ENCODE measurements at places on chromosomes 12 and 14. TPM values are rescaled to one million over a fixed set of nuclear protein-coding genes. Genes with fewer than 3 reads are reported as not detected.

DNA sequence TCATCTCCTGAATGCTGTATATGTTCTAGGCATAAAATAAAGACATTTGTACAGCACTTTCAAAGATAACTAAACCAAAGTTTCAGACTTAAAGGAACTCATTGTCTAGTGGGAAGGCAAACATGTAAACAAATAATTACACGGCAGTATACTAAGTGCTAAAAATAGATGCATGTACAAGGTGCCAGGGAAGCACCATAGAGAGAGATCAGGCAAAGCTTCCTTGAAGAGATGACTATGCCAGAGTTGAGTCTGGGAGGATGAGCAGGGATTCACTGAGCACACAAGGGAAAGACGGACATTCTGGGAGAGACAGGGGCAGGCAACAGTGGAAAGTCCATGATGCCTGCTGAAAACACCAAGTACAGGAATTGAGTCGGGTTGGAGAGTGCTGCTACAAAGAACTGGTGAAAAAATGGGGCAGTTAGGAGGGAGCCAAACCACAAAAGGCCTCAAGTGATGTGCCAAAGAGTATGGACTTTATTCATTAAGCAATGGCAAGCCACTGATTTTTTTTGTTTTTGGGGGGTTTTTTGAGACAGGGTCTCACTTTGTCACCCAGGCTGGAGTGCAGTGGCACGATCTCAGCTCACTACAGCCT lies 26.8 kb downstream of the ANKS1B start:
- H3K4me3 ChIP-seq = no peak overlapping the region
- peaks cover 20% of the 10 kb centered on the region for H3K27me3 ChIP-seq
- no peaks in the 10 kb centered on the region for H3K36me3 ChIP-seq

DNA sequence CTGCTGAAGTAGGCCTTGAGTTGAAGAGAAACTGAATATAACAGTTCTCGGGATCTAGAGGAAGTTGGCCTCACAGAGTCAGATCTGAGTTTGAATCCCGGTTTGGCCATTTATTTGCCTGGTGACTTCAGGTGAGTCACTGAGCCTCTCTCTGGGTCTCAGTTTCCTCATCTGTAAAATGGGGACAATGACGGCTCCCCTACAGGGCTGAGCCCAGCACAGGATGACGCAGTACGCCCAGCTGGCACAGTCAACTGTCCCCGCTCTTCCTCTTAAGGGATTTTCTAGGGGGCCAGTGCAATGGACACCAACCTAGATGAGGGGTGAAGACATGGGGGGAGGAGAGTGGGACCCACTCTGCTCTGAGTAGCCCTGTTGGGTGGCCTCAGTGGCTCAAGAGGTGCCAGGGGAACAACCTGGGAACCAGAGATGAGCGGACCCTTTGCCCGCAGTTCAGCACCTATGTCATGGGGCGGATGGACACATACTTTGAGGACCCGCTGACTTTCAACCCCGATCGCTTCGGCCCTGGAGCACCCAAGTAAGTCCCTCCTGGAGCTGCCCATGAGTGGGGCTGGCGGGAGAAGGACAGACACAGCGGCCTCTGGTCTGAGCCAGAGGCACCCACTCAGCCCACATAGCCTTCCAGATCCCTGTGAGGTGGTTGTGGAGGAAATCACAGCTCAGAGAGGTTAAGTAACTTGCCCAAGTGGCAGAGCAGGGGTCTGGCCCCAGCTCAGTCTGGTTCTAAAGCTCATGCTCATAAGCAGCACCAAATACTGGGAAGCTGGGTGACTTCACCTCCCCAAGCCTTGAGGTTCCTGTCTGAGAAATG lies 41.1 kb downstream of the CYP46A1 start:
- H3K27me3 ChIP-seq = peaks cover 10% of the 10 kb centered on the region
- no peak overlapping the region for H3K4me3 ChIP-seq
- no peak overlapping the region for H3K27ac ChIP-seq
- H3K4me1 ChIP-seq = no peaks in the 10 kb centered on the region

- H3K36me3 ChIP-seq = no peaks in the 10 kb centered on the region
- 0 out of 2 replicates have a peak, but pooled peaks cover 4% of the 10 kb centered on the region for H3K4me1 ChIP-seq
- no peak overlapping the region for H3K27ac ChIP-seq
- DNase-seq = no peak
Measured at GRCh38 chr12:115464111-115464581, 780.2 kb upstream of the TBX3 start.

DNA sequence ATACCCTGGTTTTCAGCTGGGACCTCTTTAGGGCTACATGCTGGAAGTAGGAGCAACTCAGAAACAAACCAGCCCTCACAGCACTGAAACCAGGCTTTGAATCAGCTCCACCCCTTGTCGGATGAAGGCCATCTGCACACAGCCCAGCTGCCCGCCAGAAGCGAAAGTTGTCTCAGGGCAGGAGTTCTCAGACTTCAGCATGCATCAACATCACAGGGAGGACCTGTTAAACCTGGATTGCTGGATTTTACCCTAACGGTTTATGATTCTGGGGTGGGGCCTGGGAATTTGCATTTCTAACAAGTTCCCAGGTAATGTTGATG lies 10.9 kb downstream of the SYNDIG1L start:
- H3K27ac ChIP-seq = no peak overlapping the region
- H3K36me3 ChIP-seq = no peaks in the 10 kb centered on the region
- no peak for DNase-seq
- H3K4me1 ChIP-seq = no peaks in the 10 kb centered on the region

GRCh38 chr14:29671034-29671433 lies 256.6 kb downstream of the PRKD1 start:
- DNase-seq = peak; percentile 48
- no peak overlapping the region for H3K4me3 ChIP-seq
- peak overlapping the region; percentile 47 for H3K27ac ChIP-seq
- no peaks in the 10 kb centered on the region for H3K36me3 ChIP-seq
- H3K27me3 ChIP-seq = no peaks in the 10 kb centered on the region

- no peaks in the 10 kb centered on the region for H3K4me1 ChIP-seq
- H3K36me3 ChIP-seq = no peaks in the 10 kb centered on the region
- H3K27ac ChIP-seq = no peak overlapping the region
- no peak for DNase-seq
Measured at GRCh38 chr14:84988357-84988756, 541.6 kb upstream of the FLRT2 start.

- no peaks in the 10 kb centered on the region for H3K27me3 ChIP-seq
- peak overlapping the region; percentile 4 for H3K27ac ChIP-seq
- no peak for DNase-seq
- no peak overlapping the region for H3K4me3 ChIP-seq
- H3K4me1 ChIP-seq = no peaks in the 10 kb centered on the region
- peaks cover 44% of the 10 kb centered on the region for H3K36me3 ChIP-seq
Measured at GRCh38 chr12:50175716-50176026, 8.5 kb upstream of the CERS5 start.

- no peak overlapping the region for H3K4me3 ChIP-seq
- no peak overlapping the region for H3K27ac ChIP-seq
- no peak for DNase-seq
- no peaks in the 10 kb centered on the region for H3K36me3 ChIP-seq
- H3K4me1 ChIP-seq = peaks cover 17% of the 10 kb centered on the region
Measured at GRCh38 chr14:100393906-100394732, 71.0 kb downstream of the SLC25A47 start.

DNA sequence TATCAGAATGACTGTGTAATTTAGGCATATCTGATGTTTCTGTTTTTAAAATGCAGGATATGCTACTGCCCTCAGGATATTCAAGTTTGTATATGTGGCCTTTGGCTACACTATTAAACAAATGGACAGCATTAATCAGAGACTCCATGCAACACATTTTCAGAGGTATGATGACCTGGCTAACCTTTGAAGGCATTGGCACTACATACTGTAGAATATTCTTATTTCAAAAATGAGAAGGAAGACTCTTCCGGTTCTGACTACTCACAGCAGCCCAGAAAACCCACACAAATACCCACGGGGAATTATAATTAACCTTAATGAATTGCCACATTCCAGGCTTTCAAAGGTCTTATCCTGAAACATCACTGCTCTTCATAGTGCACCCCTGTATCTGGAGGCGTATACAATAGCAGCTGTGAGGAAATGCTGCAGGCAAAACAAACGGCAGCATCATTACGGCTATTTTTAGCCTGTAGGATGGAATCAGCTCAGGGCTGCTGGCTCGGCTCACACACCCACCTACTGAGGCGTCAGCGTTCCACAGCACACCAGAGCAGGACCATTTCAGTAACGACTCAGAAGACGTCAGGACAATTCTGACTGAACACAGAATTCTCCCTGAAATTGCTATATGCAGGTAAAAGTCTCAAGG lies 648.5 kb downstream of the RPS29 start:
- H3K27ac ChIP-seq = 0 out of 2 replicates have a peak overlapping the region, but pooled peaks have one; percentile 10
- DNase-seq = peak; percentile 51
- H3K36me3 ChIP-seq = no peaks in the 10 kb centered on the region
- no peak overlapping the region for H3K4me3 ChIP-seq
- H3K27me3 ChIP-seq = no peaks in the 10 kb centered on the region
- no peaks in the 10 kb centered on the region for H3K4me1 ChIP-seq

GRCh38 chr14:44035707-44036106 lies 471.4 kb downstream of the FSCB start:
- DNase-seq = no peak
- no peaks in the 10 kb centered on the region for H3K27me3 ChIP-seq
- H3K27ac ChIP-seq = no peak overlapping the region
- H3K4me1 ChIP-seq = no peaks in the 10 kb centered on the region
- H3K36me3 ChIP-seq = no peaks in the 10 kb centered on the region

- peak; percentile 49 for DNase-seq
- no peak overlapping the region for H3K4me3 ChIP-seq
- H3K36me3 ChIP-seq = no peaks in the 10 kb centered on the region
Measured at GRCh38 chr14:62006116-62006731, 244.0 kb downstream of the SNAPC1 start.

GRCh38 chr12:67710582-67710981 lies 62.0 kb downstream of the DYRK2 start:
- H3K36me3 ChIP-seq = no peaks in the 10 kb centered on the region
- DNase-seq = peak; percentile 66
- no peak overlapping the region for H3K4me3 ChIP-seq
- no peak overlapping the region for H3K27ac ChIP-seq

GRCh38 chr12:99670635-99671034 lies 23.1 kb downstream of the GARIN6 start:
- DNase-seq = peak; percentile 25
- H3K27me3 ChIP-seq = no peaks in the 10 kb centered on the region
- H3K4me1 ChIP-seq = no peaks in the 10 kb centered on the region
- H3K36me3 ChIP-seq = no peaks in the 10 kb centered on the region
- no peak overlapping the region for H3K27ac ChIP-seq

DNA sequence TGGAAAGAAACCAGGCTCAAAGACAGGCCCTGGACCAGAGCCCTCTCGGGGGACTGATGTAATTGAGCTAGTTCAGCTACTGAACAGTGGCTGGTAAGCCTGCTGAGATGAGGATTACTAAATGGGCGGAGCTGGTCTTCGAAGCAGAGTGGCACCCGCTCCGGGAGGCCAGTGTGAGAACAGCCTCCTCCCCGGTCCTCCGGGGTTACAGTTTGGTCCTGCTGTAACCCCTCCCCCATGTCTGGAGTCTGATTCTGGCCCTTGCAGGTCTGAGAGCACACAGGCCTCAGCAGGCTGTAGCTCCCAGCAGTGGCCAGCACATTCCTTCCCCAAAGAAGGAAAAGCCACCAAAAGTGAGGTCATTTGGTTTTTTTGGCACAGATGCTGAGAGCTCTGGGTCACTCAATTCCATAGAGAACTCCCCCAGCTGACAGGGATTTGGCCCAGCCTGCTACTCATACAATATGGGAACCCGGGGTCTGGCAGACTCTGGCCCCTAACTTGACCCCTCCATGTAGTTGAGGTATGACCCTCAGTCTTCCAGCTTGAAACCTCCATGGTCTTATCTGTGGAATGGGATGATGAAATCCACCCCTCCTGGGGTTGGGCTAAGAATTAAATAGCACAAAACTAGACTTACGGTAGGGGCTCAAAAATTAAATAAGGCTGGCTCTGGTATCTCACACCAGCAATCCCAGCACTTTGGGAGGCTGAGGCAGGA lies 39.0 kb downstream of the ACTN1 start:
- peak overlapping the region; percentile 4 for H3K4me3 ChIP-seq
- peaks cover 91% of the 10 kb centered on the region for H3K4me1 ChIP-seq
- H3K27ac ChIP-seq = peak overlapping the region; percentile 75

GRCh38 chr14:68685419-68686204 lies 107.3 kb downstream of the ZFP36L1 start:
- no peaks in the 10 kb centered on the region for H3K36me3 ChIP-seq
- H3K4me3 ChIP-seq = no peak overlapping the region
- peak; percentile 76 for DNase-seq
- H3K27ac ChIP-seq = peak overlapping the region; percentile 83
- H3K4me1 ChIP-seq = peaks cover 87% of the 10 kb centered on the region

- no peaks in the 10 kb centered on the region for H3K27me3 ChIP-seq
- H3K27ac ChIP-seq = no peak overlapping the region
- H3K36me3 ChIP-seq = no peaks in the 10 kb centered on the region
- H3K4me1 ChIP-seq = no peaks in the 10 kb centered on the region
Measured at GRCh38 chr12:102745971-102746600, 171.0 kb downstream of the PAH start.

GRCh38 chr12:58081488-58081887 lies 140.1 kb downstream of the ATP23 start:
- H3K4me1 ChIP-seq = no peaks in the 10 kb centered on the region
- H3K36me3 ChIP-seq = no peaks in the 10 kb centered on the region
- H3K27me3 ChIP-seq = no peaks in the 10 kb centered on the region

GRCh38 chr14:86999036-86999435 lies 993.9 kb downstream of the GALC start:
- H3K36me3 ChIP-seq = no peaks in the 10 kb centered on the region
- H3K27me3 ChIP-seq = no peaks in the 10 kb centered on the region
- H3K27ac ChIP-seq = peak overlapping the region; percentile 59

DNA sequence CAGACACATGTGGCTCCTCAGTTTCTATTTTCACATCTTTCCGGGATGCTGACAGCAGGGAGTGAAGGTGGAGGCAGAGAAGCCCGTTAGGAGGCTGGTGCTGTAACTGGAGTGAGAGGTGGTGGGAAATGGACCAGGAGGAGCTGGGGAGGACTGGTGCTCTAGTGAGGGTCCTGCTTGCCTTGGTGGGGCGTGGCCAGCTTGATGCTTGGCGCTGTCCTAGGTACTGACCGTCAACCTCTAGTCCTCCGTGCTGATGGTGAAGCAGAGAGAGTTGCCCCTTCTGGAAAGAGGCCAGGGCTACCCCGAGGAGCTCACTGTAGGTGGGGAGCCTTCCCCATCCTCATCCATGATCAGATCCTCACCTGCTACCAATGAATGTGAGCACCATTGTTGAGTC lies 1.4 kb downstream of the TRMT61A start:
- H3K36me3 ChIP-seq = no peaks in the 10 kb centered on the region
- H3K4me1 ChIP-seq = peaks cover 20% of the 10 kb centered on the region
- H3K27ac ChIP-seq = no peak overlapping the region
- peak overlapping the region; percentile 89 for H3K4me3 ChIP-seq
- DNase-seq = peak; percentile 62

DNA sequence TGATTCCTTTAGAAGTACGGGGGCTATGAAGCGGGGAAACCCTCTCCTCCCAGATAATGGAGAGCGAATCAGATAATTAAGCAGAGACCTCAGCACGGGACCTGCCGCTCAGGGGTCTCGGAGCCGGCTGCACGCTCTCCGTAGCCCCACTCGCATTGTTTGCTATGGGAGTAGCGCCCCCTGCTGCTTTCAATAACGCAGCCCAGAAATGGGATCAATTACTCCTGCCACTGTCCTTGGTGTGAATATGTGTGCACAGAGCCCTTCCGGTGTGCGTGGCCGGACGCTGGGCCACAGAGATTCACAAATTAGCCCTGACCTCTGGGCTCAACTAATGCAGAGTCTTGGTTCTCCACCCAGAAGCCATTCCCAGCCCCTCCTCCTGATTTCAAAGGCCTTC lies 76.4 kb upstream of the TMEM132C start:
- no peaks in the 10 kb centered on the region for H3K36me3 ChIP-seq
- no peaks in the 10 kb centered on the region for H3K4me1 ChIP-seq
- H3K27me3 ChIP-seq = no peaks in the 10 kb centered on the region
- H3K4me3 ChIP-seq = no peak overlapping the region
- H3K27ac ChIP-seq = no peak overlapping the region
- no peak for DNase-seq

Gene IGF1
- total RNA-seq = 1.4 TPM

Gene EXOC3L4
- total RNA-seq = not detected

Gene MORN3
- not detected for total RNA-seq

Gene ISM2
- not detected for total RNA-seq

Gene DHRS4
- total RNA-seq = 23.0 TPM

All from GM23248 (cell line).